ENCODE measurements at places on chromosomes 6 and 20.

DNA sequence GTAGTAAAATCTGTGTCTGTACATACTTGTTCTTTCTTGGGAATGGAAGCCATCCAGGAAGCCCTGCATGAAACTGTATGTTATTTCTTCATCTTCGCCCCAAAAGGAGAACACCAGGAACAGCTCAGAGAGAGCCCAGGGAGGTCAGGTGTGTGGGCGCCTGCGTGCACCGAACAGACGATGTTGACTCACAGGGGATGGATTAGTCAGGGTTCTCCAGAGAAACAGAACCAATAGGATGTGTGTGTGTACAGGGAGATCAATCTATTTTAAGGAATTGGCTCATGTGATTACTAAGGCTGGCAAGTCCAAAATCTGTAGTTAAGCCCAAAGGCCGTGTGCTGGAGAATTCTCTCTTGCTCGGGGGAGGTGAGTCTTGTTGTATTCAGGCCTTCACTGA is 45.7 kb downstream of the RNASET2 start:
- DNase-seq, result peak; percentile 49

DNA sequence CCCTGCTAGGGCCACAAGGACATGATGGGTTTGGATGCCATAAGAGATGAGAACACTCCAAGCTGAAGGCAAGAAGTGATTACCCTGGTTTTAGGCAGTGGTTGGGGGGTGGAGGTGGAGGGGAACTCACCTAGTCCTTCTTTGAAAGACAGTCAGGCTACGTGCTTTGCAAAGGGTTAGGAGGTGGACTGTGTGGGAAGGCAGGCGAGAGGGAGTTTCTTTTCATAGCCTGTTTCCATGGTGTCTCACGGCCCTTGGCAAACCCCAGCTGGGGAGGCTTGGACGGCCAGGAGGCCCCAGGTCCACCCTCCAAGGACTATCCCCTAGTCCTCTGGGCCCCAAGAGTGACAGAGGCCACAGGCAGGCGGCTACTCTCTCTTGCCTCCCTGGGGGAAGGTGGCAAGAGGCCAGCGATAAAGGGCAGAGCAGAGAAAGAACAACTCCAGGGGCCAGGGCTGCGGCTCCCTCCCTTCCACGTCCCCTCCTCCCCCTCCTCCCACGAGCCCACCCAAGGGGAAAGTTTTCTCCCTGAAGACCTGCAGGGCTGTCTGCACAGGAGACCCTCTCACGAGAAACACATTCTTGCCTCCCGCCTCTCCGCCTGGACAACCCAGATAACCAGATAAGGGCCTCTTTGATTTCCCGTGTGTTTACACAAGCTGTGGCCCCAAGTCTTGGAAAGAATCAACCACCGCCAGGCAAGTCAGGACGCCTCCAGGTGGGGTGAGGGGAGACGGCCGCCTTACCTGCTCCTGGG is 74.4 kb downstream of the NOL4L start:
- DNase-seq, result no peak

DNA sequence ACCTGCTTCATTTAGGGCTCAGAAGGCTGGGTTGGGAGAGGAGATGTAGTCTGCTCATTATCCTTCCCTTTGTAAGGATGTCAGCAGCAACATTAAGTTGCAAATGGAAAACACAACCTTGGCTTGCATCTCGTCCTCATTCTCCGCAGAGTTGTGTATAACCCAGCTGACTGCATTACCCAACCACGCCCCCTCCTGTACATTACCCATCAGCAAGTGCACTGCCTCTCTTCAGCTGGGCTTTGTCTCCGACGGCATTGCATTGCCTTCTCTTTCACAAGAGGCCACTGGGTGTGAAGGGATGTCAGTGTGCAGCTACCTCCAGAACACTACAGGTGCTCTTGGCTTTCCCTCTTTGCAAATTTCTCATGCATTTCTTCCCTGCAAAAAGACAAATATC is 128.7 kb upstream of the TSHZ2 start:
- DNase-seq, result no peak

GRCh38 chr6:45986746-45987274 is 28.9 kb downstream of the CLIC5 start:
- no peak for DNase-seq

GRCh38 chr6:71375676-71376075 is 87.1 kb downstream of the OGFRL1 start:
- no peak for DNase-seq

- no peak for DNase-seq
Measured at GRCh38 chr6:34852406-34853085, 35.3 kb downstream of the TAF11 start.

DNA sequence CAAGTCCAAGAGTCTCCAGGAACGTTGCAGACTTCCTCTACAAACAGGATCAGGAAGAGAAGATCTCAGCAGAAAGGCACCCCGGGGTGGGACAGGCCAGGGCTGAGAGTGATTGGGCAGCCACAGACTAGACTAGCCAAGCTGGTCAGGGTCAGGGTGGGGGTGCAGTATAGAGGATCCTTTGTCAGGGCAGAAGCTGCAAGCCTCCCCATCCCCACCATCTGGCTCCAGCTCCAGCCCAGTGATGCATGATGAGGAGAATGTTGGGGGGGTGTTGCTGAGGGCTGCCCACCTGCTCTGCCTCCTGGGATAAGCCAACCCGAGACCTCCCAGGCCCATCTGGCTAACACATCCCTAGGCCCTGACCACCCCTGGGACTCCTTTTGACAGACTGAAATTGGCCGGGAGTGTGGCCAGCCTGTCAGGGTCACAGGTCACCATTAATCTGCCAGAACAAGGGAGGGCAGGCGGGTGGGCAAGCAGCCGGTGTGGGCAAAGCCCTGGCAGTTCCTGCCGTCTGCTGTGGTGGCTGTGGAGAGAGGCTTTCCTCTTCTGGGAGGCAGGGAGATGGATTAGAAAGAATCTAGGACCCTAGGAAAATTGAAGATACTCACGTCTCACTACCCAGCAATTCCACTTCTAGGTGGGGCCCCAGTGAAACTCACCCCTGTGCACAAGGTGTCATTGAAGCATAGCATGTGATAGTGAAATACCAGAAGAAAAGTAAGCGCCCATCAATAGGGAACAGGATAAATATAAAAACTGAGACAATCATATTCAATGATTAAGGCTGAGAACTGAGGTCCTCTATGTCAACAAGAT is 22.1 kb upstream of the SNTA1 start:
- no peak for DNase-seq

GRCh38 chr6:163867518-163868292 is 453.2 kb downstream of the QKI start:
- DNase-seq, result no peak

- no peak for DNase-seq
Measured at GRCh38 chr6:25181350-25181724, 97.8 kb upstream of the CARMIL1 start.

GRCh38 chr20:47063407-47063806 is 168.8 kb downstream of the EYA2 start:
- no peak for DNase-seq

All from MCF 10A (cell line).